ENCODE measurements at places on chromosomes 1 and 21.

GRCh38 chr21:23445307-23445706 is 2162.0 kb downstream of the MRPL39 start:
- DNase-seq: peak; percentile 37

- DNase-seq: no peak
These were observed 51.3 kb downstream of the AKT3 start for GRCh38 chr1:243798726-243799125.

DNA sequence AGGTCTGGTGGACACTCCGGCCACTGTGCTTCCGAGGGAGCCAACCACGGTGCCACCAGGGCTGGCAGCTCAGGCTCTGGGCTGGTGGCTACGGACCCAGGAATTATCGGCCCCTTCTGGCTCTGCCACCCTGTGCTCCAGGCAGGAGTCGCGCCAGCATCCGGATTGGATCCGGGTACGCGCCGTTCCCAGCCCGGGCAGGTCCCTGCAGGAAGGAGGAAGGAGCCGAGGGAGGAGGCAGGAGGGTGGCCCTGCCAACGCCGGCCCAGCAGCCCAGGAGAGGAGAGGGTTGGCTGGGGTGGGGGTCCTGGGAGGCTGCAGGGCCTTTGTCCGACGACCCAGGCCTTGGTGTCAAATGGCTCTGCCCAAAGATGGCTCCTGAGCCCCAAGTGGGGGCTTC is 160.5 kb downstream of the CASZ1 start:
- DNase-seq: peak; percentile 86

- DNase-seq: no peak
These were observed 2.2 kb downstream of the KIRREL1 start for GRCh38 chr1:157995583-157996169.

GRCh38 chr1:33442141-33442540 is 11.2 kb upstream of the PHC2 start:
- DNase-seq: no peak

DNA sequence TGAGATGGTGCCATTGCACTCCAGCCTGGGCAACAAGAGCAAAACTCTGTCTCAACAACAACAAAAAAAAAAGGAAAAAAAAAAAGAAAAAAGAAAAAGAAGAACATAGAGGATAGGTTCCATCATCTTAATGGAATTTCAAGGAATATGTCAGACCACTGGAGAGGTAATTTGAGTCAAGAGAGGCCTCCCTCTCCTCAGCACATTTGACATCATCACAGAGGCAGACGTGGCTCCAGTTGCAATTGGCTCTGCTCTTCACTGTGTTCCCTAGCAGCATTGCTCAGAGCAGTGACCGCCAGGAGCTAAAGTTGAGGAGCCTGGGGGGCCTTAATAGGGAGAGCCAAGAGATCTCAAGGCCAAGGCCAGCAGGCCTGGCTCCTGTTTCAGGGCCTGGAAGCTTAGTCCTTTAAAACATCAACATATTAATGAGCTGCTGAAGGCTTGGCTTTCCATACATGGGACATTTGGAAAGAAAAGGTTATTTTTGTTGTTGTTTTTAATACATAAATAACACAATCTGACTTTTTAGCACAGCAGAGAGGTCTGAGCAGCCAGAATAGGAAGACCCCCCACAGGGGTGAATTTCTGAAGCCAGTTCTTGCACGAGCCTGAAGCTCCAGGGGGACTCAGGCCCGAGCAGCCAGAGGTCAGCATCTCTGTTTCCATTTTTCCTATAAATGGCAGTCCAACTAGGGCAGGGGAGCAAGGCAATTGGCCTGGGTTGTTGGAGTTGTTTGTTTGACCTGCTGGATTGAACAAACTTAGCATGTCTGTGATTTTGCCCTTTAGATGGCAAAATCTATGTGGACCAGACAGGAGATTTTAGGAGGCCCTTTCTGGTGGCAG is 118.3 kb upstream of the FGGY start:
- no peak for DNase-seq

- peak; percentile 67 for DNase-seq
These were observed 75.6 kb upstream of the CNIH3 start for GRCh38 chr1:224540535-224540934.

DNA sequence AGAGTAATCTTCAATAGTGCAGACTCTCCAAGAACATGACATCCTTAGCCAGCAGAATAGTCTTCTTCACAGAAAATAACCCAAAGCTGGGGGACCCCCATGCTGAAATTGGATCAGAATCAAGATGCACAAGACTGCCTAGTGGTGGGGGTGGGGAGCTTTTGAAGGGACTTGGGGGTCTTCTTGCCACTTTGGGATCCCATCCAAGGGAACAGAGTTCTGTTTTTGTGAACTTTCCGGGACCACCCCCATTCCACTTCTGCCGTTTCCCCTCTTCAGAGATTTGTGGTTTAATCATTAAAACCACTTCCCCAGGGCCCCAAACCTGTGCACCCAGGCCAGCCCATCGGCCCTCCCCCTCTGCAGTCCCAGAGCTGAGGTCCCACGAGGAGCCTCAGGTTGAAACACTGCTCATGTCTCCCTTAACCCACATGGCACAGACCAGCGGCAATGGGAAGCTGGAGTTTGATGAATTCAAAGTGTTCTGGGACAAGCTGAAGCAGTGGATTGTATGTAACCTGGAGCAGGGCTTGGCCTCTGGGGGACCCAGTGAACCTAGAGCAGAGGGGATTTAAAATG is 44.9 kb downstream of the CAPN9 start:
- no peak for DNase-seq

DNA sequence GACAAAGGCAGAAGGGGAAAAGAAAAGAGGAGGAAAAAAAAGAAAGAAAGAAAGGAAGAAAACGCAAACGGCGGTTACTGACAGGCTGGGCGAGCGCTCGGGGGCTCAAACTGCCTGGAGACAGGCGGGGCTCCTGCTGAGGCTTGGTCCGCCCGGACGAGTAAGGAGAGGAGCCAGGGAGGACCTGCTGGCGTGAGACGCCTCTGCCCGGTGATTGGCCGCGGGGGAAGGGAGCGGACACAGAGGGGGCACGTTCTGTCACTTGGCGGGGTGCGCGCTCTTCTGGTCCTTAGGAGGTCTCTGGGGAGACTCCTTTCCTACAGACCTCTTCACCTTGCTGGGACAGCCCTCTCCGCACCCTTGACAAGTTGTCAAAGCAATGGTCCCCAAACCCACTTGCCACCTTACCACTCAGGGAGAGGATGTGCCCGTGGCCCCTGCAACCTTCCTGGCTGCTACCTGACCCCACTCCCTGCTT is 791 bp upstream of the PIK3R3 start:
- DNase-seq: no peak

DNA sequence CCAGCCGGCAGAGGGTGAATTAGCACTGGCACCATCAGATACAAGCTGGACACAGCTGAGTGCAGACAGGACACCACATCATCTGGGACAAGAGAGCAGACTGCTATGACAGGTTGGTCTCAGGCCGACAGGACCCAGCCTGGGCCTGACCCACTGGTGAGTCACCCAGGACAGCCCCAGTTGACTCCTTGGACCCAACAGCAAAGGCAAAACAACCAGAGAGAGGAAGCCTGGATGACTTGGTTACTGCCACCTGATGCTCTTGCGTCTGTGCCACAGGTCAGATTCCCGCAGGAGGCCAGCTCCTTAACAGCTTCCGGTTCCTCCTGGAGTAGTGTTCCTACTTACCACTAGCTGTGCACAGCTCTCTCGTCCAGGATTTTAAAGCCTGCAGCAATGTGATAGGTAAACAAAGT is 18.5 kb downstream of the CCN1 start:
- no peak for DNase-seq

- no peak for DNase-seq
These were observed 816 bp downstream of the E2F2 start for GRCh38 chr1:23530087-23530746.

- DNase-seq: no peak
These were observed 216 bp downstream of the PRKCZ start for GRCh38 chr1:2050461-2050792.

- no peak for DNase-seq
These were observed 3.4 kb downstream of the CTSK start for GRCh38 chr1:150804671-150805070.

- no peak for DNase-seq
These were observed 35.7 kb upstream of the HLX start for GRCh38 chr1:220843481-220844011.

GRCh38 chr1:221149111-221149510 is 269.9 kb downstream of the HLX start:
- no peak for DNase-seq

- no peak for DNase-seq
These were observed 13.9 kb downstream of the EPHX1 start for GRCh38 chr1:225823811-225824261.

DNA sequence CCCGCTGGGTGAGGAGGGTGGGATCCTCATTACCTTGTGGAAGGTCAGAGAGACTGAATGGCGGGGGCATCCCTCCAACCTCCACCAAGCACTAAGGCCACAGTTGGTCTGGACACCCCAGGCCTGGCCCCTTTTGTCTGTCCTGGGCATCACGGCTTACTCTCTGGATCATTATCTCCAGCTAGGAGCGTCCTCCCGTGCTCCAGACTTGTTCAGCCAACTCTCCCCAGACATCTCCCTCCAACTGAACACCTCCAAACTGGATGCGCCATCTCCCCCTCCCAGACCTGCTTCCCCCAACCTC is 7.3 kb upstream of the GJB5 start:
- DNase-seq: no peak

GRCh38 chr1:59357645-59358320 is 60.9 kb downstream of the FGGY start:
- no peak for DNase-seq

GRCh38 chr1:11944358-11944931 is 9.9 kb downstream of the PLOD1 start:
- DNase-seq: no peak

GRCh38 chr21:44415073-44416025 is 40.0 kb upstream of the LRRC3 start:
- no peak for DNase-seq

DNA sequence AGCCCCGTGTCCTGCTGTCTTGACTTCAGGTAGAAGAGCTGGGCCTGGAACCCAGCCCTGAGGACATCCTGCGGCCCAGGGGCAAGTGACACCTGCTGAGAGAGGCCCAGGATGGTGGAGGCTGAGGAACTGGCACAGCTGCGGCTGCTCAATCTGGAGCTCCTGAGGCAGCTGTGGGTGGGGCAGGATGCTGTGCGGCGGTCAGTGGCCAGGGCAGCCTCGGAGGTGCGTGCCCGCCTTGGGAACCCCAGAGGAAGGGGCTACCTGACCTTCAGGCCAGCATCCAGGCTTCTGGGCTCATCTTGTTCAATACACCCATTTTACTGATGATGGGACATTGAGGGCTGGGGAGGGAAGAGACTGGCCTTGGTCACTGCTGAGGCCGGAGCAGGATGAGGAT is 2.3 kb downstream of the MIIP start:
- DNase-seq: no peak

GRCh38 chr1:240284656-240285414 is 193.2 kb downstream of the FMN2 start:
- DNase-seq: no peak

- no peak for DNase-seq
These were observed 157.3 kb downstream of the CLIC6 start for GRCh38 chr21:34825948-34826548.

DNA sequence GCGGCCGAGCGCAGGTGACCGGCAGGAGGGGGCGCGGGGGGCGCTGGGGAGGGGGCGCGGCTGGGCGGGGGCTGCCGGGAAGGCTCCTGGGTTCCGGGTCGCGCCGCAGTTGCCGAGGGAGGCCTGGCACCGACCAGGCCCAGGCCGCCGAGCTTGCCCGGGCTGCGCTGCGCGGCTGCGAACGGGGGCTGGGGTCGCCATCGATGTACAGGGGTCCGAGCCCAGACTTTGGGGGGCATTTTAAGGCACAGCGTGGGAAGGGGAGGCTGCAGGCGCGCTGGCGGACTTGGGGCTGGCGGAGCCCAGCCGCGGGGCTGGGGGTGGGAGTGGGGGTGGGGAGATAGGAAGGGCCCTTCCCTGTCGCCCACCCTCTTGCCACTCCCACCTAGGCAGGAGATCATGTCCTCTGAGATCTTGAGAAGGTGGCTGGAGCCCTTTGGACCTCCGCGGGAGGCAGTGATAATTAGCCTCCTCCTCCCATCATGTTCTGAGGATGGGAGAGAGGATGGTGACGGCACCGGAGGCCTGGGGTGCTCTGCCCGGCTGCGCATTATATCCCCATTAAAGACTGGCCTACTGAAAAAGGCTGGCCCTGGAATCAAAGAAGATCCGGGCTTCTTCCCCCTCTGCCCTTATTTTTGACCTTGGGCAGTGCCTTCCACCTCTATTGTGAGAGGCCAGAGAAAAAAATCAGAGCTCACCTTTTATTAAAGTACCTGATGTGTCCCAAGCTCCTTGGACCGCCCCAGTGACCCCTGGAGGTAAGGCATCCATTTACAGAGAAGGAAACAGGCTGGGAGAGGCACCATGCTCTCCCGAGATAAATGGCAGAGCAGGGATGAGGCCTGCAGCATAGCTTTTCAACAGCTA is 497 bp downstream of the FBXO44 start:
- no peak for DNase-seq

DNA sequence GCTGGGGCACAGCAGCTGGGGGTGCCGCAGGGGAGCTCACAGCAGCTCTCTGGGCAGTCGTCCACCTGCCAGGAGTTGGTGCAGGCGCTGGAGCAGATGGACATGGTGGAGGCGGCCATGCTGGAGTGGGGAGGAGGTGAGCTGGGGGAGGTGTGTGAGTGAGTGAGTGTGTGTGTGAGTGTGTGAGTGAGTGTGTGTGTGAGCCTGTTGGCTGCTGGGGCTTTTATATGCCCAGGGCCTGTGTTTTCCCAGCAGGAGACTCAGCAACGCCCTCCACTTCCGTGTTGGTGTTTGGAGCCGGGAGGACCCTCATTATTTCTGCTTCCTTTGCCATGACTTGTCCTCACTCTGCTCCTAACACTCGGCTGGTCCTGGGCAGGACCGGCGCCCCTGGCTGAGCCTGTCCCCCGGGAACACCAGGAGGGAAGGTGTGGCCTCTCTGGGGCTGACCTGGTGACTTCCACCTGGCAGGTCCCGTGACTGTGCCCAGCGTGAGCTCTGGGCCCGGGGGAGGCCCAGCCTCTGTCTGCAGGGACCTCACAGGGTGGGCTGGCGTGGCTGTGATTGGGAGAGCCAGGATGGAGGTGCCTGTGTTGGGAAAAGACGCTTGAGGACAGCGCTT is at the start of gene KRTAP10-2:
Gene KRTAP10-2 (minus strand): TSS at position 166 of the 622 bp plus-strand sequence. CDS start 47 bp downstream, at position 119.
- DNase-seq: no peak

- DNase-seq: no peak
These were observed 23.5 kb upstream of the C2CD2 start for GRCh38 chr21:41977034-41977950.

- no peak for DNase-seq
These were observed 54.6 kb downstream of the TENT5C start for GRCh38 chr1:117660271-117660965.

DNA sequence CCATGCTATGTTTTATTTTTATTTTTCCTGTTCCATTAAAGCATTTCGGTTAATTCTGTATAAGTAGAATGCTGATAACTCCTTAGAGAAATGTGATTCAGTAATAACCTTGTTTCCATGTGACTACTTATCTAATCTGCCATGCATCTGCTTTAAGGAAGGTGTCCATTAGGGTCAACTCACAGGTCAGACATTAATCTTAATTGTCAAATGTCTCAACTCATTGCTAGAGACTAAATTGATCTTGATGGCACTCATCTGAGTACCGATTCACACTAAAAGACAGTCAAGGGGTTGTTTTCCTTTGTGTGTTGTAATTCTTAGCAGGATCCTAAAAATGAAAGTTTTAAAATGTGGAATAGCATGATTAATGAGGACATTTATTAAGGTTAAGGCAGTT is 41.8 kb downstream of the ITSN1 start:
- no peak for DNase-seq

- no peak for DNase-seq
These were observed 226.2 kb downstream of the ZNF326 start for GRCh38 chr1:90220941-90221693.
